Kidney glomerular epithelial cell (primary cell): ENCODE measurements at places on chromosomes 5 and 9.

DNA sequence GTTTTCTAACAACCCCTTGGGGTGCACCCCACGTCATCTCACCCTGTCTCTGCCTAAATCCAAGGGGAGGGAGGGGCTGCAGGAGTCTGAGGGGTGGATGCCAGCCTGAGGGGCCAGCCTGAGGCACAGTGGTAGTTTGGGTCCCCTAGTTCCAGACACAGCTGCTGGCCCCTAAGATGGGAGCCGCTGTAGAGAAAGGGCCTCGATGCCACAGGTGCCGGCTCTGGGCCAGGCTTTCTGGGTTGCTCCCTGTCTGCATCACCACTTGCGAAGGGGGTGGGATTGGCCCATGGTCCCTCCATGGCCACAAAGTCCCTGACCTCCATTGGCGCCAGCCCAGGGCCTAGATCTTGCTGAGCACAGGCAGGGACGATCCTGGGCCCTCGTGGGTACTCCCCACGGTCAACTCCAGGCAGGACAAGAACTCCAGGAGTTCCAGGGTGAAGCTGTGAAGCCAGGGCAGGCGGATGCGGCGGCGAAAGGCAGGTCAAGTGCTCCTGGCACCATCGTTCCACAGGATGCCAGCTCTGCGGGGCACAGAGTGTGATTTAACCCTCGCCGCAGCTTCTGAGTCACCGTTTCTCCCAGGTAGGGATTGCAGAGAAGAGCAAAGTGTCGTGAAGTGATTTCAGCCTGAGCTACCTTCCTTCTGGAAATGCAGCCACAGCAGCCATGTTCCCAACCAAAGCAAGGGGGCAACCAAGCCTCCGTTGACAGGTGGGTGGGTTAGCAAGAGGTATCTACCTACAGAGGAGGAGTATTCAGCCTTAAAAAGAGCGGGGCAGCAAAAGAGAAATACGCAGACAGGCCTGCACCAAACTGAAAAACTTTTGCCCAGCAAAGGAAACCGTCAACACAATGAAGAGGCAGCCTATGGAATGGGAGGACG, 41.6 kb upstream of the EXOC3 start:
- no peak for DNase-seq

DNA sequence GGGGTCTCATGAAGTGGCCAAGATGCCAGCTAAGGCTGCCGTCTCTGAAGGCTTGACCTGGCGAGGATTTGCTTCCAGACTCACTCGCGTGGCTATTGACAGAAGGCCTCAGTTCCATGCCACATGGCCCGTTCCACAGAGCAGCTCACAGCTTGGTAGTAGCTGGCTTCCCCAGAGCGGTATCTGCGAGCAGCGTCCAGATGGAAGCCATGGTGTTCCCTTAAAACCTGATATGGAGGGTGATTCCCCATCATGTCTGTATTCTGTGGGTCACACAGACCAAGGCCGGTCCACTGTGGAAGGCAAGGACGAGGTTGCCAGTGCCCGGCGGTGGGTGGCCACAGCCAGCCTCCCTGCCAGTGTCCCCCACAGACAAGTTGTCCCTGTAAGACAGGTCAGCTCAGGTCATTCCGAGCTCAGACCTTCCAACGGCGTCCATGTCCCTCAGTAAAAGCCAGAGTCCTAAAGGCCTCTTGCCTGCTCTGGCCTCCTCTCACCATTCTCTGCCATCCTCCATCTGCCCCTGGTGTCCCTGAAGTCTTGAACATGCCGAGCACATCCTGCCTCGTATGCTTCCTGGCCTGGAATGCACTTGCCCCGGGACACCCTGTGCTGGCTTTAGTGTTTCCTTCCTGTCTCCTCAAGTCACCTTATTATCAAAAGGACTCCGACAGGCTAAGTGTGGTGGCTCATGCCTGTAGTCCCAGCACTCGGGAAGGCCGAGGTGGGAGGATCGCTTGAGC, 61.3 kb upstream of the LRRTM2 start:
- no peak for DNase-seq

DNA sequence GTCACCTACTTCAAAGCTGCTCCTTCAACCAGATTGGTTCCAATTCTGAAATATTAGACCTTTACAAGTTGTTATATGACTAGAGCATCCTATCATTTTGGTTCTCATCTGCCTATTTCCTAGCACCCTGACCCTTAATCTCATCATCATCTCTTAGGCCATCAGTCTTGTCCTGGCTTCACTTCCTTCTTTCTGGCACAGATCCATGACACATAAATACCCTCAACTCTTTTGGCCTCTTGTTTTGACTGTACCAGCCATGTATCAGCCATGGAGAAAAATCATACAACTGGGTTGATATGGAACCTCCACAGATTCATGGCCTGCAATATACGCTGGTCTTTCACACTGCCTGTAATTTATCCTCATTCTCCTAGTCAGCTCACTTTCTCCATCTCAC, 123.1 kb upstream of the FBXL17 start:
- DNase-seq, result no peak

- no peak for DNase-seq
Observed at GRCh38 chr9:130382096-130382495, 62.7 kb upstream of the ASS1 start.

GRCh38 chr5:32319926-32320543, 7.3 kb upstream of the MTMR12 start:
- no peak for DNase-seq

DNA sequence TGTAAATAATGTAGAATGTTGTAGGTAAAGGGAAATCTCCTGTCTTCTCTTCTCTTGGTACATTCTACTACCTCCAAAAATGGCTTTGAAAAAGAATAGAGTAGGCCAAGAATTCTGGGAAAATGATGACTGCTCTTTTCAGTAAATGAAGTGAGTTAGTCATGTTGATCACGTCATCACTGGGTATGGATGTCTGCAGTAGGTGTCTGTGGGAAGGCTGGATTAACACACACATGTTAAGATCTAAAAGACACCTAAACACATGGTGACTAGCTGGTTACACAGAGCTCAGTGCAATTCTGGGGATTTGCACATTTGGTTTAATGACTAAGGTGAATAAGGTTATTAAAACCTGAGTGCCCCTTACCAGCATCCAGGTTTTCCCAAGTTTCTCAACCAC, 161.5 kb downstream of the CEP120 start:
- DNase-seq, result no peak

DNA sequence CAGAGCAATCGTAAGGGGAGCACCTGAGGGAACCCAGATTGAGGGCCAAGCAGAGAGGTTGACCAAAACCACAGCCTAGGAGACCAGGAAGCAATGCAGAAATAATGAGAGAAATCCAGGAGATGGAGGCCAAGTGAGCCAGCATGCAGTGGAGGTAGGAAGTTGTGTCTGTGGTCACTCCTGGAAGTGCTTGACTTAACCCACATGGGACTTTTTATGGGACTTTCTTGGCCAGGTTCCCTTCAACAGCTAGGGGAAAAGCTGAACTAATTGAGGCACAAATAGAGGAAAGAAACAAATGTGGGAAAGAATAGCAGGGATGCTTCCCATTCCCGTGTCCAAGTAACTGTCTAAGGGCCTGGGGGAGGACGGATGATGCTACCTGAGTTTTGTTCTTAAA, 293.2 kb upstream of the CLINT1 start:
- no peak for DNase-seq

- DNase-seq, result no peak
Observed at GRCh38 chr9:27353474-27354229, 56.7 kb upstream of the EQTN start.

- DNase-seq, result peak; percentile 63
Observed at GRCh38 chr5:170267431-170268152, 30.0 kb downstream of the LCP2 start.

DNA sequence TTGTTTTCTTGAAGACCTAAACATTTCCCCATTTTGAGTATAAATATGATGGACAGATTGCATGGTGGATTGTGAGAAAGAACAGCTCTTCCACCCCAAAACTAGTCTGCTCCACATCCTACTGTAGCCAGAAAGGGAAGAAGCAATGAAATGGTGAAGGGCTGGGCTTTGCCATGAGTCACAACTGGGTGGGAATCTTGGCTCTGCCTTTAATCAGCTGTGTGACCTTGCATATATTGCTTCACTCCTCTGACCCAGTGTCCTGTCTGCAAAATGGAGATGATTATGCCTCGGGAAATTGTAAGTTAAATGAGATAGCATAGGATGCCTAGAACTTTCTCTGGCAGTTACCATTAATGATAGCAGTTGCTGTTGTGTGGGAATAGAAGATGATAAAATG, 101.9 kb downstream of the PDE8B start:
- DNase-seq, result no peak

DNA sequence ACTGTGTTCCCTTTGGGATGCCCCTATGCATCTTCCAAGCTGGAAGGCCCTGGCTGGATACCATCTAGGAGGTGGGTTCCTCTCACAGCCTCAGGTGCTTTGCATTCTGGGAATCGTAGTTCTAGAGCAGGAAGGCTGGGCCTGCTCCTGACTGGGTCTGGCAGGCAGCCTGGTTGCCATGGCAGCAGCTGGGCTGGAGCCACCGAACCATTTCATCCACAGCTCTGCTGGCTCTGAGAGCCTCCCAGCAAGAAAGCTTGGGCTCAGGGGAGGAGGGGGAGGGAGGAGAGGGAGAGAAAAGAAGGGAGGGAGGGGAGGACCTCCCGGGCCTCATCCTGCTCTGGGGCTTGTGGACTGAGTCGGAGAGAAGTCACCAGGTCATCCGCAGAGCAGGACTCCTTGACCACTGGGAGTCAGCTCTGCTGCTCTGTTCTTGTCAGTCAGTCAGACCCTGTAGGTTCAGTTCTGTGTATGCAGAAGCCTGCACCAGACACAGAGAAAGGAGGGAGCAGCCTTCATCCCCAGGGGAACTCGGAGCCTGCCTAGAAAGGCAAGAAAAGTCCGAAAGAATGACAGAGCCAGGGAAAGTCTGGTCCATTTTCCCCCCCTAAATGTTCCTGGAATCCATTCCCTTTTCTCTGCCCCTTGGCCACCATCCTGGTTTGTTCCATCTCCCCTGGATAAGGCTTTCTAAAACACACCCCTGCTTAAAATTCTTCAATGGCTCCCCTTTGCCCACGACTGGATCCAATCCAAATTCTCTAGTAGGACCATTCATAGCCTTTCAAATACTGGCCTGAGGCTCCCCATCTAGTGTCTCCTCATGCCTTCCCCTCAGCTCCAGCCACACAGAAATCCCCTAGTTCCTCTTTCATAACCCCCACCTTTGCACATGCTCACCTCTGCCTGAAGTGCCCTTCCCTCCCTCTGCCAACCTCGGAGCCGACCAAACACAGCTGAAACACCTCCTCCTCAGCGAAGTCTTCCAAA, 65.4 kb upstream of the ARAP3 start:
- DNase-seq, result peak; percentile 83

GRCh38 chr9:89675058-89675742, 70.4 kb downstream of the GADD45G start:
- no peak for DNase-seq

- no peak for DNase-seq
Observed at GRCh38 chr5:146079695-146080373, 25.5 kb downstream of the PLAC8L1 start.

GRCh38 chr5:51381761-51382474, 1.3 kb upstream of the ISL1 start:
- DNase-seq, result no peak

- DNase-seq, result peak; percentile 46
Observed at GRCh38 chr5:122093415-122094180, 15.5 kb upstream of the LOX start.

GRCh38 chr5:155591273-155591672, 577.7 kb downstream of the KIF4B start:
- DNase-seq, result no peak

- no peak for DNase-seq
Observed at GRCh38 chr5:116632890-116633289, 58.3 kb upstream of the SEMA6A start.

DNA sequence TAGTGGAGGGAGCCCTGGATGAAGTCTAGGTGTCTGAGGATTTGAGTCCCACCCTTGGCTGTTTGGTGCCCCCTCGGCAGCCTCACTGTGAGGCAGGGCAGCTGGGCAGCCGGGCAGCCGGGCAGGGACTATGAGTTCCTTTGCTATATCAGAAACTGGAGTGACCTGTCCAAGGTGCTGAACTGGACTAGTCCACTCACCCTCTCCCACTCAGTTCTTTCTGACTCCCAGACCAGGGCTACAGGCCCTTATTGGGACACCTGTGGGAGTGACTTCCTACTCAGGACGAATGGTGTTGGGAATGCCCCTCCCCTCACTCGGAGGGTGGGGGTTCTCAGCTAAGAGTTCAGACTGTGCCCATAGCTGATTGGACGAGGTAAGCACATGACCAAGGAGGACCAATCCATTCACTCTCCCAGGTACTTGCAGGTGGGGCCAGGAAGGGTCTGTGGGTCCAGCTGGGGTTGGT, 34.1 kb upstream of the RAPGEF1 start:
- DNase-seq, result peak; percentile 44

GRCh38 chr9:116456490-116457088, 230.5 kb upstream of the TRIM32 start:
- DNase-seq, result no peak

DNA sequence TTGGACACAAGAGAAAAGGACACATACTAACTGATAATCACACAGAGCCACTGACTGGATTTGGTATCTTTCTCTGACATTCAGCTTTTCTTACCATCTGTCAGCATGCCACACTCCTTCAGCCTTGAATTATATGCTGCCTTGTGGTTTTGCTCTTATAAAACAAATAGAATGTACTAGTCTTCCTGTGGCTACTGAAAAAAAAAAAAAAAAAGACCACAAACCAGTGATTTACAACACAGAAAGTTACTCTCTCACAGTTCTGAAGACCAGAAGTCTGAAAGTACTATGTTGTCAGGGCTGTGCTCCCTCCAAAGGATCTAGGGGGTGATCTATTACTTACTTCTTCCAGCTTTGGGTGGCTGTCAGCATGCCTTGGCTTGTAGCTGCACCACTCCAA, 82.3 kb downstream of the THBS4 start:
- DNase-seq, result no peak

GRCh38 chr9:28808042-28808441, 1234.8 kb upstream of the C9orf72 start:
- peak; percentile 51 for DNase-seq

GRCh38 chr9:29866556-29866955, 2293.3 kb upstream of the C9orf72 start:
- peak; percentile 39 for DNase-seq

DNA sequence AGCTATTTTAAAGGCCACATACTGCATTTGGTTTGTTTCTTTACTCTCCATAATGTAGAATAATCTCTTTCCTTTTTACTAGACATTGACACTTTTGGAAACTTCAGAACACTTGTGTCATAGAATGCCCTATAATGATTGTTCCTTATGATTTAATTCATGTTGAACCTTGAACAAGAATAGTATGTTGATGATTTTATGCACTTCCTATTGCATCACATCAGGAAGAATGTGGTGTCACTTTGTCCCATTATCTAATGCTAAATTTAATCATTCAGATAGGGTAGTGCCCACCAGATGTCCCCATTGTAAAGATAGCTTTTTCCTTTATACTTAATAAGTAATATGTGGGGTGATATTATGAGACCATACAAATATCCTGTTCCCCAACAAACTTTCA, 19.4 kb upstream of the DEPDC1B start:
- DNase-seq, result no peak

- DNase-seq, result no peak
Observed at GRCh38 chr9:91220021-91220420, 141.7 kb downstream of the AUH start.

GRCh38 chr9:85528607-85529006, 213.1 kb downstream of the AGTPBP1 start:
- DNase-seq, result no peak
